Activated naive CD8-positive, alpha-beta T cell treated with anti-CD3 and anti-CD28 coated beads, Interleukin-2, amount 10 ng/mL, durations not matched to agents 7 days and 5 days (primary cell): ENCODE measurements at places on chromosomes 5 and 9.

- no peak overlapping the region for H3K4me3 ChIP-seq
- no peak for DNase-seq
- H3K27ac ChIP-seq, result no peak overlapping the region
- no peaks in the 10 kb centered on the region for H3K27me3 ChIP-seq
These were observed 107.9 kb downstream of the NDUFAF2 start for GRCh38 chr5:61052882-61053281.

GRCh38 chr5:146273109-146273508 is 65.5 kb upstream of the POU4F3 start:
- no peak overlapping the region for H3K27ac ChIP-seq
- DNase-seq, result no peak
- H3K4me3 ChIP-seq, result no peak overlapping the region
- no peaks in the 10 kb centered on the region for H3K27me3 ChIP-seq
- H3K4me1 ChIP-seq, result no peaks in the 10 kb centered on the region

- H3K27ac ChIP-seq, result no peak overlapping the region
- H3K27me3 ChIP-seq, result no peaks in the 10 kb centered on the region
- no peaks in the 10 kb centered on the region for H3K36me3 ChIP-seq
- no peaks in the 10 kb centered on the region for H3K4me1 ChIP-seq
- DNase-seq, result no peak
These were observed 81.8 kb downstream of the CNTLN start for GRCh38 chr9:17216646-17217045.

GRCh38 chr5:173954671-173955521 is 34.1 kb upstream of the C5orf47 start:
- DNase-seq, result no peak
- H3K27ac ChIP-seq, result no peak overlapping the region
- H3K36me3 ChIP-seq, result peaks cover 15% of the 10 kb centered on the region
- H3K4me1 ChIP-seq, result no peaks in the 10 kb centered on the region
- no peak overlapping the region for H3K4me3 ChIP-seq

DNA sequence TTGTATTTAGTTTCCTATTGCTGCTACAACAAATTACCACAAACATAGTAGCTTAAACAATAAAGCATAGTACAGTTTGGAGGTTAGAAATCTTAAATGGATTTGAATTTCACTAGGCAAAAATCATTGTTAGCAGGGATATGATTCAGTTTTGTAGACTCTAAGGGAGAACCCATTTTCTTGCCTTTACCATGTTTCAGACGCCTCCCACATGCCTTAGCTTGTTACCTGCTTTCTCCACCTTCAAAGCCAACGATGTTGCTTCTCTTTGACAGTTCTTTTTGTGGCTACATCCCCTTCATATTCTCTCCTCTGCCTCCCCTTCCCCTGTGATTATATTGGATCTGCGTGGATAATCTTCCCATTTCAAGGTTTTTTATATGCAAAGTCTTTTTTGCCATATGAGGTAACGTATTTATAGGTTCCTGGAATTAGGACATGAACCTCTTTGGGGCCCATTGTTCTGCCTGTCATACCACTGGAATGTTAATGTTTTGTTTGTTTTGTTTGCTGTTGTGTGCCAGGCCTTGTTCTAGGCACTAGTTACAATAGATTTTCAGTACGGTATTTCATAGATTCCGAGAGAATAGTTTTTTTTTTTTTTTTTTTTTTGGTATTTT is 54.1 kb downstream of the UHRF2 start:
- no peak for DNase-seq
- H3K4me3 ChIP-seq, result no peak overlapping the region
- peaks cover 15% of the 10 kb centered on the region for H3K36me3 ChIP-seq
- H3K27me3 ChIP-seq, result no peaks in the 10 kb centered on the region
- H3K27ac ChIP-seq, result no peak overlapping the region
- H3K4me1 ChIP-seq, result peaks cover 6% of the 10 kb centered on the region

- peaks cover 27% of the 10 kb centered on the region for H3K4me1 ChIP-seq
- no peaks in the 10 kb centered on the region for H3K27me3 ChIP-seq
- H3K27ac ChIP-seq, result no peak overlapping the region
- H3K4me3 ChIP-seq, result no peak overlapping the region
These were observed 20.7 kb downstream of the KIF2A start for GRCh38 chr5:62326702-62327101.

GRCh38 chr5:171709930-171710329 is 75.7 kb upstream of the SMIM23 start:
- H3K27ac ChIP-seq, result no peak overlapping the region
- H3K36me3 ChIP-seq, result no peaks in the 10 kb centered on the region
- no peak for DNase-seq
- H3K4me3 ChIP-seq, result no peak overlapping the region
- H3K4me1 ChIP-seq, result no peaks in the 10 kb centered on the region
- peaks cover 6% of the 10 kb centered on the region for H3K27me3 ChIP-seq

GRCh38 chr5:43555895-43556606 is 826 bp downstream of the PAIP1 start:
- DNase-seq, result no peak
- H3K36me3 ChIP-seq, result peaks cover 3% of the 10 kb centered on the region
- H3K27me3 ChIP-seq, result peaks cover 9% of the 10 kb centered on the region

DNA sequence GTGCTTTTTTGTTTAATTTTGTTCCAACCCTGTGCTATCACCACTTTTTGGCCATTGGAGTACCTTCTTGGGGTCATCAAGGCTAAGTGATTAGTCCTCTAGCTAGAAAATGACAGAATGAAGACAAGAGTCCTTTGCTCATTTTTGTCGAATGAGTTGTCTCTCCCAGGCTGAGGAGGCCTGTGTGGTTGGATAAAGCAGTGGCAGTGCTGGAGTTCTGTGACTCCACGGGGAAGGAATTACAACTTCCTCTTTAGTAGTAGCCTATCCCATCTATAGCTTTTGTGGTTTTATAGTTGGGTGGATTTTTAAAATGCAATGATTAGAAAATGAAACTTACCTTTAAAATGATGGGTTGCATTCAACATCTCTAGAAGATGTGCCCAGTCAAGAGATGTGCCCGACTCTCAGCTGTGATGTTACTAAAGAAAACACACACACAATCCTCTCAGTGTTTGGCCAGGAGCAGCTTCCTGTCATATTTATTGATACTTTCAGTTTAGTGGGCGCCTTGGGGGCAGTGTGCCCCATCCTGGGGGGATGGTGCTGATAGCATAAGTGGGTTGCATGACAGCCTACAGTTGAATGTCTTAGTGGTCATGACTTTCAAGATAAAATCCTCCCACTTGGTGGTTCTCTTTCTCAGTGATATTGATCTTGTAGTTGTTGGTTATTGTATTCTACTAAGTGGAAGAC is 11.9 kb downstream of the OTULINL start:
- peaks cover 39% of the 10 kb centered on the region for H3K36me3 ChIP-seq
- DNase-seq, result peak; percentile 60

- H3K4me1 ChIP-seq, result peaks cover 5% of the 10 kb centered on the region
- H3K36me3 ChIP-seq, result peaks cover 2% of the 10 kb centered on the region
- DNase-seq, result no peak
- H3K4me3 ChIP-seq, result no peak overlapping the region
- H3K27ac ChIP-seq, result no peak overlapping the region
- no peaks in the 10 kb centered on the region for H3K27me3 ChIP-seq
These were observed 124.3 kb upstream of the SLC12A2 start for GRCh38 chr5:127959152-127959764.

- no peak overlapping the region for H3K4me3 ChIP-seq
- DNase-seq, result no peak
- no peaks in the 10 kb centered on the region for H3K36me3 ChIP-seq
- H3K27me3 ChIP-seq, result peaks cover 3% of the 10 kb centered on the region
- H3K27ac ChIP-seq, result no peak overlapping the region
- H3K4me1 ChIP-seq, result no peaks in the 10 kb centered on the region
These were observed 127.3 kb upstream of the RORB start for GRCh38 chr9:74369844-74370243.

DNA sequence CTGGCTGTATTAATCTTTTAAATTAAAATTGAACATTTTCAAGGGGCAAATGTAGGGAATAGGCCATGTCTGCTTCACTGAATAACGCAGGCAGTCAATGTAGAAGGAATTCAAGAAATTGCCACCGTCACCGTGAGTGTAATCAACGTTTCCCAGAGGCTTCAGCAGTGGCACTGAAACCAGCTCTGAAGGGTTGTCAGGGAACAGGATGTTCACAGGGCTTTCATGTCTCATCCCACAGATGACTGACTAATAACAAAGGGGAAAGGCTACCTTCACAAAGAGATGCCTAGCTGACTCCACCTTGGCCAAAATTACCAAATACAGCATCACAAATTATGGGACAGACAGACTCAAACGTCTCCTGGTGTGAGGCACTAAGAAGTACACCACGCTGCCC is 70.4 kb upstream of the SIMC1 start:
- H3K4me1 ChIP-seq, result peaks cover 1% of the 10 kb centered on the region
- no peak overlapping the region for H3K27ac ChIP-seq
- peaks cover 28% of the 10 kb centered on the region for H3K27me3 ChIP-seq
- DNase-seq, result no peak
- H3K4me3 ChIP-seq, result no peak overlapping the region

GRCh38 chr9:16708656-16709435 is 161.6 kb downstream of the BNC2 start:
- no peaks in the 10 kb centered on the region for H3K36me3 ChIP-seq
- no peaks in the 10 kb centered on the region for H3K27me3 ChIP-seq
- no peak overlapping the region for H3K27ac ChIP-seq
- H3K4me1 ChIP-seq, result peaks cover 2% of the 10 kb centered on the region
- H3K4me3 ChIP-seq, result no peak overlapping the region
- DNase-seq, result no peak

GRCh38 chr9:98787766-98788335 is 8.5 kb downstream of the ANKS6 start:
- peaks cover 8% of the 10 kb centered on the region for H3K4me1 ChIP-seq
- DNase-seq, result no peak
- H3K27ac ChIP-seq, result no peak overlapping the region
- peaks cover under 1% of the 10 kb centered on the region for H3K36me3 ChIP-seq
- H3K4me3 ChIP-seq, result no peak overlapping the region
- H3K27me3 ChIP-seq, result no peaks in the 10 kb centered on the region

DNA sequence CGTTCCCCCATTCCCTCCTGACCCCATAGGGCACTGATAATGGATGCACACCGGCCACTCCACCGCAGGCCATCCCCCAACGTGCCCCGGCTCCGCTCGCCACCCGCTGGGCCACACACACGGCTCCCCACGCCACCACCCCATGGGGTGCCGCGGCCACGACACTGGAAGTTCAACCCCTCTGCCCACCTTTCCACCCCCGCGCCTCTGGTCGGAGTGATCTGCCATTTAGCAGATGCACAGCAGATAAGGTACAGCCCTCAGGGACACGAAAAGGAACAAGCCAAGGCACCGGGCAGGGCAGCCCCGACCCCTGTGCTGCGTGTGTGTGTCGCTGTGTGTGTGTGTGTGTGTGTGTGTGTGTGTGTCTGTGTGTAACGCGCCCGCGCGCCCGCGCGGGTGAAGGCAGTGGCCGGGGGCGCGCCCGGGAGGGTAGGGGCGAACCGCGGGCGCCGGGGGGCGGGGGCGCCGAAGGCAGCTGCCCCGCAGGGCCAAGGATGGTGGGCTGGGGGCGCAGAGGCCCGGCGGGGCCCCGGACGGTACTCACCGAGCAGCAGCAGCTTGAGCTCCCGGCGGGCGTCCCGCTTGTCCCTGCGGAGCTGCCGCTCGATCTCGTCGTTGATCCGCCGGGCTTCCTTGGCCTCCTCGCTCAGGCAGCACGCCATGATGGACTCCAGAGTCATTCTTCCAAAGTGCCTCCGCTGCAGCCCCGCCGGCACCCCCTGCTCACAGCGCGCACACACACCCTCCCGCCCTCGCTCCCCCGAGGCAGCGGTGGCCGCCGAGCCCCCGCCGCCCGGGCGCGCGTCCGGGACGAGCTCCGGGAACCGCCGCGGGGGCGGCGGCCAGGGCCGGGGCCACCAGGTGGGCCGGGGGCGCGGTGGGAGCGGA is 813 bp downstream of the GNAQ start:
- peak overlapping the region; percentile 94 for H3K27ac ChIP-seq
- H3K4me1 ChIP-seq, result peaks cover 47% of the 10 kb centered on the region
- no peaks in the 10 kb centered on the region for H3K27me3 ChIP-seq
- peaks cover 1% of the 10 kb centered on the region for H3K36me3 ChIP-seq
- no peak for DNase-seq
- peak overlapping the region; percentile 97 for H3K4me3 ChIP-seq

GRCh38 chr9:76153339-76153738 is 240.9 kb downstream of the RFK start:
- H3K4me1 ChIP-seq, result no peaks in the 10 kb centered on the region
- H3K36me3 ChIP-seq, result no peaks in the 10 kb centered on the region
- H3K4me3 ChIP-seq, result no peak overlapping the region

DNA sequence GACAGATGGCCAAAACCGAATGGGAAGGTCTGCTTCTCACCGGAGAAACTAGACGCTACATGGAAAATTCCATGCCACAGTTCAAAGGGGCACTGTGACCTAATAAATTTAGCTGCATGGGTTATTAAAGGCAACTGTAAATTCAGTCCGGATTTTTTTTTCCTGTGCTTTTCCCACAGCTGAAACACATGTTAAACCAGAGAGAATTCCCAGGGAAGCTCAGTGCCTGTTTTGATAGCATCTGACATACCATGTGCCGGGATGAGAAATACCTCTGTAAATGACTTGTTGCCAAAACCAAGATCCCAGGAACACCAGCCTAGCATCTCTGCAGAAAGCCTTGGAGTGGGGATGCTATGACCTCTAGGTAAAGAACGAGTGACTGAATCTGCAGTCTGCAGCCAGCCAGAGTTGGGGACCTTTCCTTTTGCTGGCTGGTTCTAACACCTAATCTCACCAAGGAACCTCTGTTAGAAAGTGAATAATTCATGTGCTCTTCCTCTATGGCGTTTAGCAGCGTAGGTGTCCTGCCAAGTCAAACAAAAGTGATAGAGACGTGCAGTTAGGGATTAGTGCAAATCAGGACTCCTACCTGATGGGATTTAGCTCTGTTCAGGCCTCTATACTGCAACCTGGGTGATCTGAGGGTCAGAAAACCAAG is 77.9 kb downstream of the SLIT3 start:
- no peak overlapping the region for H3K27ac ChIP-seq
- no peaks in the 10 kb centered on the region for H3K27me3 ChIP-seq
- no peak for DNase-seq
- no peaks in the 10 kb centered on the region for H3K4me1 ChIP-seq
- H3K36me3 ChIP-seq, result no peaks in the 10 kb centered on the region

DNA sequence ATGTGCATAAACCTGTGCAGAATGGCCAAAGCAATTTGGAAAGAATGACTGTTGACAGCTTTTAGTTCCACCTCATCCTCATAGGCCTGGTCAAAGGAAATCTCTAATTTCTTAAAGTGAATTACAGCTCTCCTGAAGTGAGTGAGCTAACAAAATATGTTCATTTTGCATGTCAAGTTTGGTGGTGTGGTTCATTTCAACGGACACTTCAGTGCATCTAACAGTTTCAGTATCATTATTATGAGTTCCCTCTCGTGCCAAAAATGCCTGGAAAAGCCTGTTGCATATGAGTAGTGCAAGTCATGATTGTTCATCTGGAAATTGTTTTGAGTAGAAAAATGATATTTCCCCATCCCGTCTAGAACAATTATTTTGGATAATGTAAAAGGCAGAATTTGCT is 53.2 kb upstream of the HMHB1 start:
- H3K4me3 ChIP-seq, result no peak overlapping the region
- DNase-seq, result no peak
- H3K27ac ChIP-seq, result no peak overlapping the region
- no peaks in the 10 kb centered on the region for H3K36me3 ChIP-seq
- no peaks in the 10 kb centered on the region for H3K4me1 ChIP-seq
